ENCODE measurements at places on chromosomes 7 and 10.

DNA sequence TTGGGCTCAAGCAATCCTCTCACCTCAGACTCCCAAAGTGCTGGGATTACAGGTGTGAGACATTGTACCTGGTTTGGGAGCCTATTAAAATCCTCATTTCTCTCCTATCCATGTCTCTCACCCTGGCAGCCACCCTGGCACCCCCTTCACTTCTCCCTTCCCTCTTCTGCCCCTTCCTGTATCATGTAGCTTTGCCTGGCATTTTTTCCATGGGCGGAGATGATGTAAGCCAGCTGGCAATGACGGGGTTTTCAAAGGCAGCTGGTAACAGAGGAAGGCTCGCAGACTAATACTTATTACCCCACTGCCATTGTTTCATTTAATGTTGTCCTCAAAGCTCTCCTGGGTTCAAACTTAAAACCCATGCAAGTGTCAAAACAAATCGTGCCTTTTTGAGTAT lies 61.9 kb downstream of the RGS10 start:
- no peak for DNase-seq

DNA sequence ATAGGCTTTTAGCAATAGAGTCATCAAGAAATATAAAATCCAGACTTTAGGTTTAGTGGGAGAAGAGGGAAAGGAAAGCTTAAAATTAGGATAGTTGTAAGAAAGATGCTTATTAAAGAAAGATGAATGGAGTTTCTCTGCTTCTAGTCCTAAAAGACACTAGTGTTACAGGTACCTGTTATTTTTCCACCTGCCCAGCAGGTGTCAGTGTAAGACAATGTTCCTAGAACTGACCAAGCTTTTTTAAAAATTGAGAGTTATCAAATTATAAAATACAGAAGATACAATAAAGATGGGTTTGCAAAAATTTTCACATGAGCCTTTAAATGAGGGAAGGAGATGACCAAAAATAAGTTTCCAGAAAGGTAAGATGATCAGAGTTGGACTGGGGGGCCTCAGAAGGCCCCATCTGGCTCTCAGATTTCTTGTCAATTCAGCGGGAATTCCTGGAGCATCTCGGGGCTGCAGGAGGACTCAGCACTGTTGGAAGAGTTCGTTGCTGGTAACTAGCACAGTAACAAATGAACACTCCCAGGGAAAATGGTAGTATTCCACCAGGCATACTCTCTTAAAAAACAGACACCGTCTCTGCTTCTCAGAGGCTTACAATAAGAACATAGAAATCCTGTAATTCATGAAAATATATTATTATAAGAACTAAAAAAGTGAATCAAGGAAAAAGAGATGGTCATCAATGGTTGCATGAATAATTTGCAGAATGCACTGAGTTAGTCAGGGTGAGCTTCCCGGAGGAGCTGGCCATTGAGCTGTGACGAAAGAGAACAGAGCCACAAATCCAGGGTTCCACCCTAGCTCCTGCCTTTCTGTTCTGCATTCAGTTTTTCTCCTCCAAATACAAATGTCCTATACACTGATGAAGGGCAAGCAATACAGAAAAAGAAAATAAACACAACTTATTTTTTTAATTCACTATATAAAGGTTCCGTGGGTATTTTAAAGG lies 71.8 kb upstream of the PIK3CG start:
- no peak for DNase-seq

DNA sequence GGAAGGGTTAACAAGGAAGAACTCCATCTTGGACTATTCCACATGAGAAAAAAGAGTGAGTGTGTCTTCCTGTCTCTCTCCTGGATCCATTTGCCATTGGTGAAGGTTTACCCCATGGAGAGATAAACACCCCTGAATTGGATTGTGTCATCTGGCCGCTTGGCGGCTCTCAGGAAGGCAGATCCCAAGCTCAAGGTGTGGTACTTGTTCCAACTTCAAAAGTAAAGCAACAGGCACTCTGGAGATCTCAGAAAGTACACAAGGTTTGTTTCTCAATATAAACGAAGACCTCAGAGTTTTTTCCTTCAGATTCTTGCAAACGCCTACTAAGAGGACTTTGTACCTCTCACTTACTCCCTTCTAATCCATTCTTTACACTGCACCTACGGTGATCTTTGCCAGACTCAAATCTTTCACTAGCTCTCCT lies 116.7 kb downstream of the REEP3 start:
- no peak for DNase-seq

DNA sequence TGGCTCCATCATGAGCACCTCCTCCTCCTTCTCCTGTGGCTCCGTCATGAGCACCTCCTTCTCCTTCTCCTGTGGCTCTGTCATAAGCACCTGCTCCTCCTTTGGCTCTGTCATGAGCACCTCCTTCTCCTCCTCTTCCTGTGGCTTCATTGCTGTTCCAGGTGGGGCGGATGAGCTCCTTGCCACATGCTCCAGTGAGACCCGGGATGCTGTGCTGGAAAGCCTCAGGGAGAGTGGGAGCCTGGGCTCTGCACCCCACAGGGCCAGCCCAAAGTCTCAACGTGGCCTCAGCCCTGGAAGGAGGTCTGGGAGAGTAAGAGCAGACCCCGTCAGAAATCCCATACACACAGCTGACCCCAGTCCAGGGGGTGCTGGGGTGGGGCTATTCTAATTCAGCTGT lies 380.7 kb downstream of the TCERG1L start:
- DNase-seq = no peak

- no peak for DNase-seq
Observed at GRCh38 chr10:13736506-13736905, 149.7 kb downstream of the PRPF18 start.

DNA sequence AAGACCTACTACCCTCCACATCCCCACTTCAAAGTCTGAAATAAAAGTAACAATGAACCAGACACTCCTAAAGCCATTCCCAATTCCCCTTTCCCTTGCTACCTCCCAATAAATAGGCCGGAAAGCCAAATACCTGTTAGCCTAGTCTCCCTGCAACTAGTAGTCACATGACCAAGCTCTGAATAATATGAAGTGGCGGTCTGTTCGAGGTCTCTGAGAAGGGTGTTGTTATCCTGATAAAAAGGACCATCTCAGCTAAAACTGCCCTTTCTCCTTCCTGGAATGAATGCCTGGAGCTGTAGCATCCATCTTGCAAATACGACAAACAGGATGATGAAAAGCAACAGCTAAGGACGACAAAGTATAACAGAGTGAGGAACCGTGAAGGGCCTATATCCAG lies 6.0 kb downstream of the KIF5B start:
- no peak for DNase-seq

DNA sequence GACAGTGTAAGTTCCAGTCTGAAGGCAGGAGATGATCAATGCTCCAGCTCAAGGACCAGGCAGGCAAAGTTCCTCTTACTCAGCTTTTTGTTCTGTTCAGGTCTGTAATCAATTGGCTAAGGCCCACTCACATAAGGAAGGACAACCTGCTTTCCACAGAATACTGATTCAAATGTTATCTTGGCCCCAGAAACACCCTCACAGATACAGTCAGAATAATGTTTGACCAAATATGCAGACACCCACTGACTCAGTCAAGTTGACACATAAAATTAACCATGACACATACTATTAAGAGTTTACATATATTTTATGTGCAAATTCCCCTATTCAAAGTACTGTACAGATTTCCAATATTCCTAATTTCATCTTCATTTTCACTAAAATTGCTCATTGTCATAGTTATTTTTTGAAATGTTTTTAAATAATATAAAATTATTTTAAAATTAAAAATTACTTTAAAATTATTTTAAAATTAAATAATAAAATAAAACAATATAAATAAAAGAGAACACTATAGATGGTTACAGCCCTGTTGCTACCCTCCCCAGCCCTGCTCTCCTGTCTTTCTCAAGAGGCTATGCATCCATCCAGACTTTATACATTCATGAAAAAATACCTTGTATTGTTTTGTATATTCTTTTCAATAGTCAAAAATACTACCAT lies 59.4 kb downstream of the RAB11FIP2 start:
- no peak for DNase-seq

DNA sequence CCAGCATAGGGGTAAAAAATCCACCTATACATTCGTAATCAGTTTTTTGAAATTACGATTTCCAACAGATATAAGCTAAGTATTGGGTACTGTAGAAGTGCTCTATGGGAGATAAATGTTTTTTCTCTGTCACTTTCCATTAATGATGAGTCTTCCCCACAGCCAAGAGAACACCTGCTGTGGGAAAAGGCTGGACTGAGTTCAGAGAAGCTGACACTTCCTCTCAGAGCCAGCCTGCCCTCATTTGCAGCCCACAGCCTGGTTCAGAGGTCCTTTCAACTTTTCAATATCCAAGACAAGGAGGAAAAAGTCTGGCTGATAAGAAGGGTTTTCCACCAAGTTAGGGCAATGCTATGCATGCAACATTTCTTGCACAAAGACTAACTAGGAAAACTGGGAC lies 64.5 kb upstream of the DNAJB12 start:
- DNase-seq = no peak

- DNase-seq = no peak
Observed at GRCh38 chr10:92890471-92890870, 42.2 kb downstream of the EXOC6 start.

DNA sequence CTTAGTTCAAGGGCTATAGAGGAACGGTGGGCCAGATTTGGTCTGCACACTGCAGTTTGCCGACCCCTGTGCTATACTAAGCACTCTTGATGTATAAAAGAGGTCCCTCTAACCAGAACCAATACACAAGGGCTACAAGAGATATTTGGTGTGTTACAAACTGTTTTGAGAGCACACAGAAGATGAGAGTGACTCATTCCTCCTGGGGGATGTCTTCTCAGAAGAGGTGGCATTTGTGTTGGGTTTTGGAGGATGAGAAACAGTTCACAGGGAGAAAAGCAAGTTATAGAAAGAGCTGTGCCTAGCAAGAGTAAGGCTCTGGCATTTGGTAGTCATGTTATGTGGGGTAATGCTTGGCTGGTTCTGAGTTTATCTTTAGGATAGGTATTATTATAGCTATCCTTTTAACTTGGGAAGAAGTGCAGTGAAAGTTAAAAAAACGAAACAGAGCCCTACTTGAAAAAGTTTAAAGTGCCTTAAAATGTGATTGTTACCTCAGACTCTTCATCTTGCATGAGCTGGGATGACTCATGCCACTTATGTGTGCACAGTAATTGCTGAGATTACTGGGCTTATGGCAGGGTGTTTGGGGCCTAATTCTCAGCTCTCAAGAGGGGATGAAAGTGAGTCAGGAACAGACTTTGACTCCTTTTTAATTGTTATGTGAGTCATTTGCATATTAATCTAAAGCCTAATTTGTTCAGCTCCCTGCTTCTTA lies 160.4 kb downstream of the KIF20B start:
- DNase-seq = peak; percentile 34

DNA sequence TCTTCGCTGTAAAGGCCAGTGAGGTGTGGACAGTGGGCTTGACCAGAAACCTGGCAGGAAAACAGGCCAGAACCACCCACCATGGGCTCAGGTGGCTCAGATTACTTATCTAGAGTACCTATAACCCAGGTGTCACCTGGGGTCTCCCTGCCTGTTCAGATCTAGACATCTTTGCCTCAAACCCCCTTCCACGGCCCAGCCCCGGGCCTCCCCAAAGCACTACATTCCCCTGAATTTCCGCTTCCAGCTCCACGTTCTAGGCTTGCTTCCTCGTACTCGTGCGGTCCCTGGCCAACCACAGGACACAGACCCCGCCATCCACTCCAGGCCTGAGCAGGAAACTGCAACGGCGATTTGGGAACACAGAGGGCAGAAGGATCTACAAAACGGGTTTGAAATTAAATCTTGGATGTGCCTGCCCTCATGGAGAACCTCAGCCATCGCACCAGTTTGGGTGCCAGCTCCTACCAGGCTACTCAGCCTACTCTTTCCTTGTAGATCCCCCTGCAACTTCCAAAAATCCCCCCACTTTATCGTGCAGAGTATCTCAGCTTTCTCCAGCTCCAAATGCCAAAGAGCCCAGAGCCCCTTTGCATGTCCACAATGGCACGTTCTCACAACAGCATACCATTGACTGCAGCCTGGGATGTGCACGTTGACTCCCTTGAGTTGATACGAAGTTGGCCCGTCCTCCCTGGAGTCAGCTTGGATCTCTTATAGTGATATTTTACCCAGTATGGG lies 62.7 kb upstream of the CACUL1 start:
- no peak for DNase-seq

Measured in fibroblast of the conjunctiva (primary cell).